ENCODE measurements at places on chromosomes 4 and X.

DNA sequence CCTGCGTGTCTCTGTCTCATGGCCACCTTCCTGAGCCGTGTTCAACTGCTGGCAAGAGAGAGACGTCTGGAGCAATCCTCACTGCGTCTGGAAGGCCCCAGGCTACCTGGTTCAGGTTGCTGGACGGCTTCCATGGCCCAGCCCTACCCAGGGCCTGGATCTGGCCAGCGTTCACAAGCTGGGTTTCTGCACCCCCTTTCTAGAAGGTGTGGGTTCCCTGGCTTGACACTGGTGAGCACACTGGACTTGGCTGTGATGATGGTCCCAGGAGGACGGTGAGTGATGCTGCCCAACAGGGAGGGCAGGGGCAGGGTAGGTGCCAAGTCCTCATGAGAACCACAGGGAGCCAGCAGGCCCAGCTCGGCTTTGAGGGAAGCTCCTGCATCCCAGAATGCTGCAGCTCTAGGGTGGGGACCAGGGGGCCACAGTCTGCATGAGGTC is 63.4 kb downstream of the HTRA3 start:
- DNase-seq: no peak

DNA sequence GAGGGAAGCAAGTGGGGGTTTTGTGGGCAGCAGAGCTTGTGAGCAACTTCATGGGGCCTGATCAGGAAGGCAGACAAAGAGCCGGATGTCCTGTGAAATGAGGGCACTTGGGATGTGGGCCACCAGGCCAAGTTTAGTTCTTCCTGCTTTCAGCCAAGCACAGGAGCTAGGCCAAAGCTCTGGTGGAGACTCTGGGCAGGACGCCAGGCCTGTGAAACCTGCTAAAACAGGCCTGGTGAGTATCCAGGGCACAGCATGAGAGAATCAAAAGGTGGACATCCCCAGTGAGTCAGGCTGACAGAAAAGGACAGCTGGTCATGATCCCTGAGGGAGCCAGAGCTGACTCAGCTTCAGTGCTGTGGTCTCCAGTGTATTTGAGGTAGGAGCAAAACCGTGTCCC is 95.7 kb downstream of the NPNT start:
- no peak for DNase-seq

GRCh38 chr4:94623126-94623911 is 134.4 kb upstream of the BMPR1B start:
- no peak for DNase-seq

DNA sequence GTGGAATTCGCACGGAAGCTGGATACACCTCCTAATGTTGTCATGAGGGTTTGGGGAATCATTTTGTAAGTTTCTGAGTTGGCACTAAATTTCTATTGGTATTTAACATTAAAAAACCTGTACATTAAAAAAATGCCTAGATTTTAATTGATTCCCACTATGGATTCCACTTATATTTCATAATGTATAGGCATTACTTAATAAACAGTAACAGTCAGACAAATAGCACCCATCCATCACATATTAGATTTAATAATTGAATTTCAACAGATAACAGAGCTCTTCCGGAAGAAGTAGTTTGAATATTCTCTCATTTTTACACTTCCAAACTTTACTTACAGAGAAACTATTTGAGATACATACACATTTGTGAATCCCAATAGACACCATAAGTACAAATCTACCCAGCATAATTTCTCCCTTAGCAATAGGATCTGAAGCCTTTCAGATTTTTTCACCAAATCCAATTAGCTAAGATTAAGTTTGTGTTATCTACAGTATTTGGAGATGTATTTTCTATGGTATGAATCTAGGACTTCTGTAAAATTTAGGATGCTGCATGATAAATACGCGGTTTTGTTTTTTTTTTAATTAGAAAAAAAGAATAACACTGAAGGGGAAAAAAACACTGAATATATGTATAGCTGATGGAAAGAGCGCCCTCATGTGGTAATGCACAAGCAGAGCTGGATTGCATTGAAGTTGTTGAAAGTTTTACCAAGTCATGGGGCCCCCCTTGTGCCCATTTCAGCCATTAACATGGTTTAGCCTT is 12.2 kb upstream of the ODAM start:
- DNase-seq: peak; percentile 6

DNA sequence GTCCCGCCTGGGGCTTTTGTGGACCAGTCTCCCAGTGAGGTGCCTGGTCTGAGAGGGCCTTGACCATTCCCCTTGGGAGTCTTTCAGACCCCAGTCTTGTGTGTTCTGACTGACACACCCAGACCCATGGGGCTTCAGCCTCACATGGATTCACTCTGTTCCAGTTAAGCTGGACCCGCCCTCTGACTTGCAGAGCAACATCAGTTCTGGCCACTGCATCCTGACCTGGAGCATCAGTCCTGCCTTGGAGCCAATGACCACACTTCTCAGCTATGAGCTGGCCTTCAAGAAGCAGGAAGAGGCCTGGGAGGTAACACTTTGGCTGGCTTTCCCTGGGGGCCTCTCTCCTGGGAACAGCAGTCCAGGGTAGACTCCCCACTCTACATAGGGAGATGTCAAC is 6.8 kb downstream of the IL9R start:
- DNase-seq: no peak

DNA sequence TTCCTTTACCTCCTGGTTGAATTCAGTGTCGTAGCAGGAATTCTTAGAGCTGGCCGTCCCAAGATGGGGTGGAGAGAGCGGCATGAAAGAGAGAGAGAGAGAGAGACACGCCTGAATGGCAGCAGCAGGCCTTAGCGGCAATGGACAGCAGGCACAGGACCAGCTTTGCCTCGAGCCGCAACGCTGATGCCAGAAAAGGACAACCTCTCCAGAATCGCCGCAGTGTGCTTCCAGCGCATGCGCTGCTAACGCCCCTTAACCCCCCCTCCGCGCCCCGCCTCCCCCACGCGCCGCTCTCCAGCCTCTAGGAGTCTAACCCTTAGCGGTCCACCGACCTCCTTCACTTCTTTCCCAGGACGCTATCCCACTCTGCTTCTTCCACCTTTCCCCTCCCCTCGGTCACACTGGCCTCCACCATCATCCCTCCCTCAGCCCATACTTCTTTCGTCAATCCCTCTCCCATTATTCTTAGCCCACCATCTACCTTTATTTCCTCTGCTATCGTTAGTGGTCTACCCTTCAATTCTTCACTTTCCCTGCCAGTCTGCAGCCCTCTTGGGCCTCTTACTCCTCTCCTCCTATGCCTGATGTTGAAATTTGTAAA is 10.5 kb upstream of the ZCCHC13 start:
- DNase-seq: peak; percentile 62

GRCh38 chrX:101220662-101221260 is 1.2 kb downstream of the DRP2 start:
- DNase-seq: peak; percentile 15

DNA sequence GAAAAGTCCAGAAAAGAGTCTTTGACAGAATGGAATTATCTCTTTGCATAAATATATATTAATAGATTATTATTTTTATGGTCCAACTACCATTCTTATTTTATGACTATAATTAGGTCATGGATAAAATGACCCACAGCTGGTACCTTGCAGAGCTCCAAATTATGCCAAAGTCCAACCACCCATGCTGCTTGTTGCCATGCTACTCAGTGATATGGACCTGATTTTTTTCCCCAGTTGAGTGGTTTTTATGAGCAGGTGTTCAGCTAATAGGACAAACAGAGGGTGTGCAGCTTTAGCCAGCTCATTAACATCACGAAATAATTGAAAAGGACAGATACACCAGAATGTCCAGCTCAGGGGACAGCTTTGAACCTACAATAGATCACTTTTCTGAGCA is 9.7 kb downstream of the HOPX start:
- no peak for DNase-seq

DNA sequence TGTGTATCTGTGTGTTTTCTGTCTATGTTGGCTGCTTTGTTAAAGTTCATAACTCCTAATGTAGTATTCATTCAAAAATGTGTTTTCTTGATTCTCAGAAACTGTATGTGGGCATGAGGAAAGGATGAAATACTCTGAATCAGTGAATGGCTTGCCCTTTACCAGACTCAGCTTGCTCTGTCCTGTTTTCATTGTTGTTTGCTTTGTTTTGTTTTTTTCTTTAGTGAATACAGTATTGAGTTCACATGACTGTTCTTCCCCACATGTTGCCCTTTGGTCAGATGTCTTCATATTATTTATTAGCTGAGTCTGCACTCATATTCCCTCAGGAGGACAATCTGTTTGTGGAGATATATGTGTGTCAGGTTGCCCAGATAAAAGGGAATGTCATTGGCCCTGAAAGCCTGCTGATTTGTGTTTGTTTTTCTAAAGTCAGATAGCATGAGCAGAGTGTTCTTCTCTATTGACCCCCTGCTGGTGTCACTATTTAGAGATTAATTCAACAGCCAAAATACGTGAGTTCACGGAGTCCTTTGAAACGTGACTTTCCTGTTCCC is 1184.4 kb downstream of the RPA4 start:
- no peak for DNase-seq

GRCh38 chr4:67273666-67274065 is 271.6 kb downstream of the CENPC start:
- DNase-seq: no peak

- DNase-seq: no peak
These were observed 8.0 kb upstream of the GATB start for GRCh38 chr4:151768835-151769234.

DNA sequence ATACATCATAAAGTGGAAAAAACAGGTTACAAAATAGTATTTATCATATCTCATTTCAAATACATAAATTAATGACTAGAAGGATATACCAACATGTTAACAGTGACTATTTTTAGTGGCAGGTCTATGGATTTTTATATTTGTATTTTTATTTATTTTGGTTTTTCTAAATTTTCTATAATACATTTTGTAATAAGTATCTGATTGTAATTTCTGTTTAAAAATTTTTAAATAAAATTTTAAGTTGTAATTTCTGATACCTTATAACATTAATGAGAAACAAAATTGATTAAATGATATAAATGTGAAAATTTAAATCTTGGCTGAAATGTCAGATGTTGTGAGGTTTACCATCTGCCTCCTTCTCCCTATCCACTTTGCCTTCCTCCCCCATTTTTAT is 2.5 kb downstream of the NONO start:
- no peak for DNase-seq

DNA sequence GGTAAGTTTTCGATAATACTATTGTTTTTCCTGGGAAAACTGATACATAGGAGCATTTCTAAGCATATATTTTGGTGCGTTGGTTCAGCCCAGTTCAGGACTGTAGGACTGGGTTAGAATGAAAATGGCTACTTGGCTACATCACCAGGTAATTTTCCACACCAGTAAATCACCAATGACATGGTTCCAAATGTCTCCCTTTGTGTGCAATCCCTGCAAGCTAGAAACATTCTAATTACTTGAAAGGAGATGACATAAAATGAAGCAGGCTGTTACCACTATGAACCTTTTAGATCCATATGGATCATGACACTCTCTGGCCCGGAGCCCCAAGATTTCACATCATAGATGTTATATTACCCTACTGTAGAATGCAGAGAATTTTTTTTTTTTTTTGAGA is 577.4 kb upstream of the FTHL17 start:
- no peak for DNase-seq
